AG08396 (cell line): ENCODE measurements at places on chromosomes 7 and 10.

GRCh38 chr7:103113164-103113563 lies 35.7 kb downstream of the NAPEPLD start:
- DNase-seq: peak; percentile 72

GRCh38 chr10:132939957-132940790 lies 2.2 kb downstream of the CFAP46 start:
- DNase-seq: peak; percentile 86

- no peak for DNase-seq
Observed at GRCh38 chr7:65820287-65820950, 52.5 kb upstream of the VKORC1L1 start.

DNA sequence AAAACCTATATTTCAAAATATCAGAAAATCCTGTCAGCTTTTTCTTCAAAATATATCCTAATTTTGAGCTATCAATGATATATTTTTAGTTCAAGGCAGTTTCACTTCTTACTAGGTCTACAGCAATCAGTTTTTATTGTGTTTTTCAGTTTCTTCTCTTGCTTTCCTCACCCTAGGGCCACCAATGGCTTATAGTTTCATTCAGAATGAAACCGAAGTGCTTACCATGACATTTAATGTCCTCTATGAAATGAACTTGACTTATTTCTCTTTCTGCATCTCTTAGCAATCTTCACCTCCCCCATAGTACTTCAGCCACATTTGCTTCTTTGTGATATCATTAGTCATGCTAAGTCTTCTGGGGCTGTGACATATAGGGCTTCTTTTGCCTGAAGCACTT lies 100.3 kb downstream of the ARL5B start:
- DNase-seq: no peak

DNA sequence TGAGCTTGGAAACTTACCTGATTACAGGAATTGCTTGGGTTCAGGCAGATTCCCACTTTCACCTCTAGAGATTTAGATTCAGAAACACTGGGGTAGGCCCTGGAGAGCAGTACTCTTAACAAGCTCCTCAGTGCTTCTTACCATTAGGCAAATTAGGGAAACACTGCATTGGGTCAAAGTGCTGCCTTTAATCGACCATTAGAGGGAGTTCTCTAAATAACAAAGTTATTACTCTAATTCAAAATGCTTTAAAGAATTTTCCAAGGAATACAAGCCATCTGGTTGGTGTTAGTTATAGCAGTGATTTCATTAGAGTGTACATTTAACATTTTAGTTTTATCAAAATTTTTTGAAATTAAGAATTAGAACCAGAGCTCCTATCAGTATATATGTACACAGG lies 324.5 kb downstream of the GFRA1 start:
- DNase-seq: peak; percentile 20

GRCh38 chr7:3446786-3447185 lies 145.7 kb downstream of the SDK1 start:
- no peak for DNase-seq

GRCh38 chr7:148327379-148327778 lies 263.2 kb upstream of the C7orf33 start:
- DNase-seq: no peak

DNA sequence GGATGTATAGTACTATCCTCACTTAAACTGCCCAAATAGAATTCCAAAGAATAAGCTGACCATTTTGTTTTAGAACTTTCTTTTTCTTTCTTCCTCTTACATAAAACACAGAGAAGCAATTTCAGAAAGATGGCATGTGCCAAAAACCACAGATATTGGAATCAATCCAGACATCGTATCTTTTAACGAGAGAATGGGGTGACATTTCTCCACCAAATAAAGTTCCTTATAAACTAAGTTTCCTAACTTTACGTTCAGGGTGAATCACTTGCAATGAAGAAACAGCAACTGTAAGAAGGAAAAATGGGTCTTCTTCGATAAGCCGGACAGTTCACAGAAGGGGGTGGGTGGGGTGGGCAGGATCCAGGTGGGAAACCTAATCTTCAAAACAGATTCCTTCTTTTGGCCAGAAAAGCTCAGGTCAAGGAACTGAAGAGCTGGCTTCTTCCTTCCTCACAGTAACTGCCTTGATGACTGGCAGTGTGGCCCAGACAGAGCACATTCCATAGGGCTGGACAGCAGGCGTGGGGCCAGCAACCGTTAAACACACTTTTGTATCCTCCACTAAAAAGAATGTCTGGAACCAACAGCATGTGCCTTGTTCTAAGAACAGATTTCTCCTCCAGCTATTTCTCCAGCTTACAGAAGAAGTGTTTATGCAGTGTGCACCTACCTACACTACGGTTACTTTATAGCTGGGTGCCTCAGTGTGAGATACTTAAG lies 31.5 kb downstream of the CREB3L2 start:
- DNase-seq: peak; percentile 73

- DNase-seq: no peak
Observed at GRCh38 chr10:83917537-83918506, 221.5 kb upstream of the GHITM start.

- no peak for DNase-seq
Observed at GRCh38 chr10:91418416-91418815, 8.3 kb downstream of the HECTD2 start.

GRCh38 chr7:174716-175115 lies 17.7 kb upstream of the FAM20C start:
- DNase-seq: no peak

DNA sequence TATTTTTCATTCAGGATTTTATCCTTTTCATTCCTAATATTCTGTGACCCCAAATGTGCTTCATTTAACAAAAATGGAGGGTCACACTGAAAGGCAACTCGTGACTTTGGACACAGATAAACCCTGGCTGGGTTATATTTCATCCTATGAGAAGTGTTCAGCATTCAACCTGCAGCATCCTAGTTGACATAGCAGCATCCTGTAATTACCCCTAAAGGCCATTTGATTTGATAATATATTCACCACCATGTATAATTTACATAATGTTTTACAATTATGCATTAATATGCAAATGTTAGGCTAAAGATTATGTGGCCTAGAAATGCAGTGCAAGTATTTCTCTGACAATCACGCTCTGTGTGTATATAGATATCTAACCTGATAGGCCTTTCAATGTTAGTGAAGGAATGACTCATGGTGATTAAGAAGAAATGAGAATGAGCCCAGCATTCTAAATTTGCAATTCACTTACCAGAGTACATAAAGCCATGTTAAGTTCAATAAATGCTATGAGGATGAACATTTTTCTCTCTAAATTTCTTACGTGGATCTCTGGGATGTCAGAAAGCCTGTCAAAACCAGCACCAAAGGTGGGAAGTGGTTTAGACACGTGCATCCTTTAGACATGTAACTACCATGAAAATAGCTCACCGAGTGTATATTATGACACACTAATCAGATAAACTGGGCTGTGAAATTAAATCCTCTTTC lies 337.7 kb upstream of the AOAH start:
- DNase-seq: no peak

- no peak for DNase-seq
Observed at GRCh38 chr10:63866747-63867140, 345.5 kb downstream of the REEP3 start.

DNA sequence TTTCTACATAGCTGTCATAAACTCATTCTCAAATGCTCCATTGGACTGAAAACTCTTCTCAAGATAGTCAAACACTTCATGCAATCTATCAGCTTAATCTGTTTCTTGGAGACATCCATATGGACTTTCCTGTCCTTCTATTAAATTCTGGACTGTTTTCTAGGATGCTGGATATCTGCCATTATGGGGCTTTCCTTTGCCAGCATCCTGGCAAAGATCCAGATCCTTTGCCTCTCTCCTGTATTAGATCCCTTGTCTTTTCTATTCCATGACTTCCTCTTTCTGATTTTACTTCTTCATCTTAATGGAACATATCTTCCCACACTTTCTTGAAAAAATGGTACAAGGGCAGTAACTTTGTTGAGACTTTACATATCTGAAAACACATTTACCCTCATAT lies 35.9 kb upstream of the SKAP2 start:
- DNase-seq: no peak

- peak; percentile 52 for DNase-seq
Observed at GRCh38 chr7:151168003-151168786, 701 bp upstream of the GBX1 start.

DNA sequence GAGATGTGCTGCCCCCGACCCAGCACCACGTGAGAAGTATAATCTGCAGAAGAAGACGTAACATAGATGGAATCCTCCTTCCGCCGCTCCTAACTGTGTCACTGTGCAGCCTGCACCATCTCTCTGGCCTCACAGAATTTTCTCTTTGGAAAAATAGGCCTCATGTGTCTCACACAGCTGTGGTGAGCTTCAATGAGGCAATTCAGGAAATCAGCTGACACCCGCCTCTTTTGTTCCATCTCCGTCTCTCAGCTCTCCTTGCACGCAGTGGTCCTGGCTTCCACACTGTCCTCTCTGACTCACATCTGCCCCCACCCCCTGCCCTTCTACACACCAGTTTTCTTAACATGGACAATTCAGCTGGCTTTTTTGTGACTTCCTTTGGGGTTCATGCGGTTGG lies 7.2 kb downstream of the C10orf90 start:
- no peak for DNase-seq
